NCI-H345 (cell line): ENCODE measurements at places on chromosomes 11 and 22.
A peak's percentile ranks its signal among the peaks of the same experiment; 100 is the strongest.

- DNase-seq: no peak
Measured at GRCh38 chr11:61080526-61080925, 21.8 kb upstream of the CD5 start.

DNA sequence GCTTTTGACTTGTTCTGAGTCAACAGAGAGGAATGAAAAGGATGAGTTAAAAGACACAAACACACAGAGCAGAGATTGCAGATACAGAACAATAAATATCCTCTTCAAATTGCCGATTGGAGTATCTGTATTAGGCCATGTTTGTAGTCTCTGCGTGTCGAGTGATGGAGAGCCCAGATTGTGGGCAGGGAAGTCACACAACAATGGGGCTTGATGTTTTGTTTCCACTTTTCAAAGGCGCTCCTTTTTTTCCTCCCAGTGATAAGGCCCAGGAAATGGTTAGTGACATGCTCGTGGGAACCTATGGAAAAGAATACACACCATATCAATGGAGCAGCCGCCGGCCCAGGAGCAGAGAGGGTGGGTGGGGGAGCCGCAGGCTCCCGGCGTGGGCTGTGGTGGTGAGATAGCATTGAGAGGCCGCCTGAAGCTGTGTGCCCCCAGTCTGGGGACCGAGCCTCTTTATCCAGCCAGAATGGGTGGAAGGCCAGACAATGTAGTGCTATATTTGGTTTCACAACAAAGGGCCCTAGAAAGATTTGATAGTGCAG, 555.9 kb downstream of the INSC start:
- DNase-seq: peak; percentile 52

GRCh38 chr11:72690166-72690565, 15.9 kb upstream of the PDE2A start:
- DNase-seq: no peak

- DNase-seq: peak; percentile 51
Measured at GRCh38 chr11:75142714-75143419, 8.0 kb upstream of the SLCO2B1 start.

DNA sequence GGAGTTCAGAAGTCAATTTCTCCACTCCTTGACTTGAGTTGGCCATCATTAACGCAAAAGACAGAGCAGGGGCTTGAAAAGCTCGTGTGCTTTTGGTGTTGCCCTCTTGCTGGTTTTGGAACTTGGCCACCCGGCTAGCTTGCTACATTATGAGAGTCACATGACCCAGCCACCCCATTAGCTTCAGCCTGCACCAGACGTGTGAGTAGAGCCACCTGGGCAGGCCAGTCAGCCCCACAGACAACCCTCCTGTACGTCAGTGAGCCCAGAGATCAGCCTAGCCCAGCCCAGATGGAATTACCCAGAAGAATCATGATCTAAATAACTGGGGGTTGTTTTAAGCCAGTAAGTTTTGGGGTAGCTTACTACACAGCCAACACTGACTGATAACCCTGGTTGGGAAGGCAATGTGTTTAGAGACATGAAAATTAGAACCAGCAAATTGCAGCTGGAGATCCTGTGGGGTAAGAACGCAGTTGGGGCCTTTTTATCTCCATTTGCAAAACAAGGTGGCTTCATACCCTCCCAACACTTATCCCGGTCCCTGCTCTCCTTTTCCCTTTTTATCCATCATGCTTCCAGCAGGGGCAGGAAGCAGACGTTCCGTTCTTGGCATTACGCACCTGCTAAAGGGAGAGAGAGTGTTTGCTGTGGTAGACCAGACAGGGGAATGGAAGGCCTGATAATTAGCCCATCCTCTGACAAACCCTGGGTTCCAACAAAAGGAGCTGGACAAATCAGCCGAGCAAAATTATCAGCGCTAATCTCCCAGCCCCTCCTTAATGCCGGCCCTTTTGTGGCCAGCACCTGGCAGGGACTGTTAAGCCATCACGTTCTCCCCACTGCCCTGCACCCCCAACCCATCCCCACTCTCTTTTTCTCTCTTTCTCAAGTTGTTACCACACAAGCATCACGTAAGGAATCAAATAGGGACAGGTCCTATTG, 548.7 kb upstream of the CADM1 start:
- DNase-seq: peak; percentile 23

DNA sequence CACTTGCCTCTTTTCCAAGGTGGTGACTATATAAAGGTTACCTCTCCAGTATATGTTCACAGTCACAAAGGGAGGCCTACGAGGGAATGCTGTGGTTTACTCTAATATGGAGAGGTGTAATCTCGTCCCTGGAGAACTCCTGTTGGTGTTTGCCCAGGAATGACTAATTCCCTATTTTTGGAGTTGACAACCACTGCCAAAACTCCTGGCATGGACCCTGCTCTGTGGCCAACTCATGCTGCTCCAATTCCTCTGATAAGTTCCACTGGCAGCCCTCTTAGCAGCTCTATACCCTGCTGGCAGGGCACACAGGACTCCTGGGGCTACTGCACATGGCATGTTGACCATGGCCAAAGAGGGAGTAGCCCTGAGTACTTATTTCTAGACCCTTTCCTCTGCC, 418.7 kb upstream of the ANO5 start:
- DNase-seq: no peak

DNA sequence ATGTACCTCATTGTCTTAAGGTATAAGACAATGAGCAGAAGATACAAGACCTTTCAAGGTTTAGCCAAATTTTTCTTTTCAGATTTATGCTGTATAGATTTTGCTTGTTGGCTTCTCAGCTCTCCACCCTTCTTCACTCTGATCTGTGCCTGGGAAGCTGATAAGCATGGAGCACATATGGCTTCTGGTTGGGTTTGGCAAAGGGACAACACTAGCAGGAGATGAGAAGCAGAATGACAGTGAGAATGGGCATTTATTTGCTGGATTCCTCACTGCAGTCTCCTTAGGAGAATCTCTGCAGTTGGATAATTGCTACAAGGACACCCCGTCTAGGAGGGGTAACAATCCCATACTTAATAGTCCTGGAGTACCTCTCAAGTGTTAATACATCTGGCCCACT, 474.8 kb upstream of the CCDC90B start:
- DNase-seq: no peak

- no peak for DNase-seq
Measured at GRCh38 chr22:46739094-46739870, 1.2 kb upstream of the CERK start.

DNA sequence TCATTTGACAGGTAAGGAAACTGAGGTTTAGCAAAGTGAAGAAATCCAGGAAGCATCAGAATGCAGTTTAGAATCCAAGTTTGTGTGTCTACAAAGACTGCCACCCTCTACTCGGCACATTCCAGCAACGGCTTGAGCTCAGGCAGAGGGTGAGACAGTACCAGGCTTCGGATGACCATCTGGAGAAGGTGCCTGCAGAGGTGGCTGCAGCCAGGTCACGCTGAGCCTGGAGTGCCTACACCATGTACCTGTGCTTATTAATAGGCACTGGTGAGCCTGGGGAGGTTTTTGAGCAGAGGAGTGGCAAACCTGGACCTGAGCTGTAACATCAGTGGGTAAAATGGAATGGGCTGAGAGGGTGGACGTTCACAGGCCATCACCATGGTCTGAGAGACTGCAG, 4.7 kb downstream of the FXYD6 start:
- DNase-seq: no peak

GRCh38 chr22:37502342-37503182, 16.4 kb upstream of the MFNG start:
- DNase-seq: no peak

DNA sequence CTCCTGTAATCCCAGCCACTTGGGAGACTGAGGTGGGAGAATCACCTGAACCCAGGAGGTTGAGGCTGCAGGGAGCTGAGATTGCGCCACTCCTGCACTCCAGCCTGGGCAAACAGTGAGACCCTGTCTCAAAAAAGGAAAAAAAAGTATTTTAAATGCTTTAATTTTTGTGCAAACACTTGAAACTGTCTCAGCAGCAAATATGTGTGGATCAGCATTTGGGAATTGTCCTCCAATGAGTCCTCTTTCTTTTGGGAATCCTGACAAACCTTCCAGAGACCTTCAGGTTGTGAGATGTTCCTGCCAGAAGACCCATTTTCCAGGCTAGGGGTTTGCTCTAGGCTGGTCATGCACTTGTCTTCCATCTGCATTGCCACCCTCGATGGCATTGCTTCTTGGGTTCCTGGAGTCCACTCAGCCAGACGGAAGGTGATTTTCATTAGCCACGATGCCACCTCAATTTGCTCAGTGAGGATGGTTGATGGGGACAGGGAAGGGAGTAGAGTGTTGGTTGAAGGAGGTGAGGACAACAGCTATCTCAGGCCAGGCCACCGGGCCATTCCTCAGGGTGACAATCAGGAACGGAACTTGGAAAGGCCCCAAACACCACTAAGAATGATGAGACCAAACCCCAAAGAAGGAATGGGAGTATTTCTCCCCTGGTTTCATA, 55.4 kb downstream of the ST14 start:
- no peak for DNase-seq

DNA sequence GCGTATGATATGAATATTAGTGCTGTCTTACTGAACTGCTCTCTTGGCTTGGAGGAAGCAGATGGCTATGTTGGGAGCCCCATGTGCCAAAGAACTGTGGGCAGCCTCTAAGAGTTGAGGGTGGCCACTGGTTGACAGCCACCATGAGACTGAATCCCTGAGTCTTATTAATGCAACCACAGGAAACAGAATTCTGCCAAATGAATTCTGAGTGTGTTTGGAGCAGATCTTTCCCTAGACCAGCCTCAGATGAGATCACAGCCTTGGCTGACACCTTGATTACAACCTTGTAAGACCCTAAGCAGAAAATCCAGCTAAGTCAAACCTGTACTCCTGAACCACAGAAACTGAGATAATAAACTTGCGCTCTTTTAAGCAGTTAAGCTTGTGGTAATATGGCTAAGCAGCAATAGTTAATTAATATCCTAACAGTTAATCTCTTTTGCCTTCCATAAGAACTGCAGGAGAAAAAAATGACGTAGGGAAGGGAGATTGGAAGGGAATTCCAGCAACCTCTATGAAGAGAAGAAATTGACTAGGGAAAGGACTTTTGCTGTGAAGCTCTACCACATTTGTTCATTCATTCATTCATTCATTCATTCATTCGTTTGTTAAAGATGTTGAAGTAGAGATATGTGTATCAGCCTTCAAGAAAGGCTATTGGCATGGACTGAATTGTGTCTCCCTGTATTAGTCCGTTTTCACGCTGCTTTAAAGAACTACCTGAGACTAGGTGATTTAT, 26.8 kb downstream of the ADM start:
- no peak for DNase-seq

DNA sequence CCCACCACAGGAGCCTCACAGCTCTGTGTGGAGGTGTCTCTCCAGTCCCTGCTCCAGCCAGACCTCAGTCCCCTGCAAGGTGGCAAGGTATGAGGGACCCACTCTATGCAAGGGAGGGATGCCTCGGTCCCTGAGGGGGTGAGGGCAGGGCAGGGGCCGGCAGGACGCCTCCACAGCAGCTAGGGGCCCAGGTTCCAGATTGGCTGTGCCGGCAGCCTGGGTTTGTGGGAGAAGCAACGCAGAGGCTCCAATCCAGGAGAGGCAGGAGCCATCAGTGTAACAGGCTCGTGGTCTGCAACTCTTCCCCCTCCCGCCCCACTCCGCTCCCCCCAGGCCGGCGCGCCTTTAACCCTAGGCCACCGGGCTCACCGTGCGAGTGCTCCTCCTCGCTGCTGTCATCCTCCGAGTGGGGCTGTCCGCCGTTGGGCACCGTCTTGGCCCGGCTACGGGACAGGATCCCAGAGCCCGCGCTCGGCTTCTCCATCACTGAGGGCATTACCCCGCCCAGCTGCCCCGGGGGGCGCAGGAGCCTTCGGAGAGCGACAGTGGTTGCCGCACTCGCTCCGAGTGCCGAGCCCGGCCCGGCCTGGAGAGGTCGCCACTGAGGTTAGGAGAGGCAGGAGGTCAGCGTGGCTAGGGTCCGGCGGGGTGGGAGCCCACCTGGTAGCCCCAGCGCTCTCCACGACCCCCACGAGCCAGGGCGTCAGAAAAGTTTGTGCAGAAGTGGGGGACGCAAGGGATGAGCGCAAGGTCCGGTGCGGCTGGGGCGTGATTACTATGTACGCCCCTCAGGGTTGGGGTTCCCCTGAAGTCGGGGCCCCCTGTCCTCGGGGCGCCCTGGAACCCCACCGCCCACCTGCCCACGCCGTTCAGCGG, 765 bp downstream of the RCOR2 start:
- DNase-seq: peak; percentile 39
